Renal cortex interstitium (tissue), 15 donors: ENCODE measurements at places on chromosomes 5 and 9. TPM values are rescaled to one million over a fixed set of nuclear protein-coding genes. Genes with fewer than 3 reads are reported as not detected.

DNA sequence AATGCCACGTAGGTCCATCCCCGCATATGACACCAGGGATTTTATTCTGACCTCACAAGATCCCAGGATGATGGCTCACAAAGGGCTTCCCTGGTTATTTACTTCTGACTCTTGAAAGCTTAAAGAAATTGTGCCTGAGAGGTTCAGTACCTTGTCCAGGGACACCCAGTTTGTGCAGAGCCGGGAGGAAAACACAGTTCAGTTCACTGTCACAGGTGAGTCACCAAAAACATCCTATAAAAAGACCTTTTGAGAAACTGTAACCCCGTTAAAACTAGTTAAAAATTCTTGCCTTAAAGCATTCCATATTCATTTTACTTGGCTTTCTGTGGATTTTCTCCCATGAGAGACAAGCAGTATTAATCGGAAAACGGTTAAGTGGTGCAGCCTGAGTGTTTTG, 56.6 kb downstream of the ZNF510 start:
- DNase-seq: no peak

GRCh38 chr5:123297866-123298265, 125.3 kb downstream of the CEP120 start:
- no peak for DNase-seq

DNA sequence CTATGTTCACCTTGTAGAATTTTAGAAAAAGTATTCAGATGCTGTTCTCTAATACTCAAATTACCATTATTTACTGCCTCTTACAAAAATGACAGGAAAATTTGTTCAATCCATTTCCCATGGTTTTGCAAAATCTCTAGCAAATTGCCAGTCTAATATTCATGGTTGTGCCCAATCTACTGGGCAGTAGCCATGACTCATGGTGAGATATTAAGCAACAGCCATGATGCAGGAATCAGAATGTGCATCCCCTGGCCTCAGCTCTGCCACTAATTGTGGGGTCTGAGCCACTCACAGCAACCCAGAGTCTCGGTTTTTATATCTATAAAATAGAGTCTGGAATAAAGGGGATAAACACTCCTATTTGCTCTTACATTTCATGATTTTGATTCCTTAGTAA, 353.6 kb downstream of the DEPDC1B start:
- no peak for DNase-seq

The C8G gene
- 0.57 TPM for polyA plus RNA-seq

The CARTPT gene
- polyA plus RNA-seq: not detected
